SW480 (cell line): ENCODE measurements at places on chromosomes 16 and 17.

DNA sequence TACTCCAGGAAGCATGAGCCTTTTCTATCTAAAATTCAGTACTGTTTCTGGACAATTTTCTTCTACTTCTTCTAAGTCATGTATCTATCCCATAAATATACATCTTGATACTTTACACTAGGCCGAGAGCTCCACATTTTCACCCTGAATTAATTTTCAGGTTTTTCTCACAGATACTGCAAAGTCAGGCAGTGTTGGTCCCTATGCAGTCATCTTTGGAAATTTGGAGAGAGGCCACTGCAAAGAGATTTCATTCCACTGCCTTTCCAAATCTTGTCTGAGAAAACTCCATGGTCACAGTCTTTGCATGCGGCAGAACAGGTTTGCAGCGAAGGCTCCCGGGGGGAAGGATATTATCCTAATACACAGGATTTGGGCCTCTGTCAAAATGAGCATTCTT, 28.2 kb downstream of the DUSP14 start:
- no peak for DNase-seq

GRCh38 chr16:76386784-76387183, 109.6 kb downstream of the CNTNAP4 start:
- DNase-seq: no peak

DNA sequence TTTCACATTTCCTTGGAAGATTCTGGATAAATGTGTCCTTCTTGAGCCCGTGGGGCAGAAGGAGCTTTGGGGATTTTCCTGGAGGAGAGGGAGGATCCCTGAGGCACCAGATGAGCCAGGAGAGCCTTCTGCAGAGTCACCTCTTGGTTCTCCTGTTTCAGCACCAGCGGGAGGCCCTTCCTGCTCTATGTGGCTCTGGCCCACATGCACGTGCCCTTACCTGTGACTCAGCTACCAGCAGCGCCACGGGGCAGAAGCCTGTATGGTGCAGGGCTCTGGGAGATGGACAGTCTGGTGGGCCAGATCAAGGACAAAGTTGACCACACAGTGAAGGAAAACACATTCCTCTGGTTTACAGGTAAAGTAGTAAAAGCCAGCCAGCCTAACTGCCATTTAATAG, 77.1 kb downstream of the ARSG start:
- peak; percentile 78 for DNase-seq

GRCh38 chr17:21451975-21452374, 75.8 kb downstream of the KCNJ12 start:
- no peak for DNase-seq

- peak; percentile 59 for DNase-seq
These were observed 1.1 kb downstream of the GLIS2 start for GRCh38 chr16:4316864-4317531.

DNA sequence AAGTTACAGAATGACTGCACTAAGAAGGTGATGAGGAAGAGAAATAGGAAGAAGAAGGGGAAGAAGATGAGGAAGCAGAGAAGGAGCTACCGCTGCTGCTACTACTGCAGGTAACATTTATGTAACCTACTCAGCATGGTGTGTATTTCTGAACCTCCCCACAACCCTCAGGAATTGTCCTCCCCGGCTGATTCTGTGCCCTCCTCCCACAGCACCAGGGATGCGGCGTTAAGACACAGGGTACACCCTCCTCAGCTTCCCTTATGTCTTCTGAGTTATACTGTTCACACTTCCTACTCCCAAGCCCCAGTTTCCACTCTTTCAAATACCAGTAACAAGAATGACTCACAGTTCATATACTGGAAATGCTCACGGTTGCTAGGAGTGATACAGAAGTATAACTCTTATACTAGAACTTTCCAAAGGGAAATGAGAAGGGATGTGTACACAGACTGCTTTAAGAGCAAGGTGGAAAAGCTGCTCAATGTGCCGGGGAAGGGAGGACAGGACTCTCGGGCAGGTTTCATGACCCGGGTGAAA, 224.5 kb upstream of the PSMD7 start:
- DNase-seq: no peak

DNA sequence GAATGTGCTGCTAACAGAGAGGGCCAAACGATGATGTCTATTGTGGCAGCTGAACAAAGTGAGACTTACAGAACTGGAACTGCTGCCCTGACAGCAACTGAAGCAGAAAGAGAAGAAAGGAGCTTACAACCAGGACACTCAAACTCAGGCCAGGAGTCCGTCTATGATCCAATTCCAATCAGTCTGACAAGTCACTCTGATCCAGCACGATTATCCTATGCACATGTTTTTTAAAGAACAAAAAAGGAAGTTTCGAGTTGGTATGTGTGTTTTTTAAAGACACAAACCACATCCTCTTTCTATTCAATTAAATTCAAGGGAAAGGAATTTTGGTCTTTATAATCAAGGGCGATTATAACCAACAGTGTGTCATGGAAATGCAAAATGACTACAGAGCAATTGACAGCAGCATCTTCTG, 42.4 kb upstream of the MTMR4 start:
- DNase-seq: no peak

- no peak for DNase-seq
These were observed 1554.6 kb downstream of the CDH8 start for GRCh38 chr16:60481591-60481990.

DNA sequence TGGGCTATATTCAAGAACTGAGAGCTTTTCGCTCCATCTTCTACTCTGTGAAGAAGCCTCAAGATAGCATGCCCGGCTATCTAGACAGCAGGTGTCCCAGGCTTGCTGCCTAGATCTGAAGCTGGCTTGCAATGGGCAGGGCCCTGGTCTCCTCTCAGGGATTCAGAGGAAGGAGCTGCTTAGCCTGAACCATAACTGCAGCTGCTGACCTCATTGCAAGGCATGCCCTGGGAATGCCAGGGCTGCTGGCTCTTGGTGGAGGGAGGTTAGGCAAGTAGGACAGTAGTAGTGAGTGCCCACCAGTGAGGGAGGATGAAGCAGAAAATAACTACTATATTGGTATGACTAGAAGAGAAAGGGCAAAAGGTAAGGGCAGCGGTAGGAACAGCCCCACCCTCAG, 21.3 kb upstream of the SLC35B1 start:
- DNase-seq: no peak

GRCh38 chr17:32880671-32881453, 3.9 kb upstream of the MYO1D start:
- DNase-seq: no peak

GRCh38 chr16:77788181-77789084, at the start of gene VAT1L:
Gene VAT1L, plus strand, starts transcription at chr16:77788564. Its CDS starts 119 bp downstream, at chr16:77788683.
- DNase-seq: peak; percentile 8

- no peak for DNase-seq
These were observed 78.3 kb downstream of the CYLD start for GRCh38 chr16:50820225-50820624.

GRCh38 chr17:29146369-29146972, 33.7 kb downstream of the MYO18A start:
- DNase-seq: no peak

- DNase-seq: peak; percentile 72
These were observed 147.2 kb downstream of the SPECC1 start for GRCh38 chr17:20156196-20157000.

DNA sequence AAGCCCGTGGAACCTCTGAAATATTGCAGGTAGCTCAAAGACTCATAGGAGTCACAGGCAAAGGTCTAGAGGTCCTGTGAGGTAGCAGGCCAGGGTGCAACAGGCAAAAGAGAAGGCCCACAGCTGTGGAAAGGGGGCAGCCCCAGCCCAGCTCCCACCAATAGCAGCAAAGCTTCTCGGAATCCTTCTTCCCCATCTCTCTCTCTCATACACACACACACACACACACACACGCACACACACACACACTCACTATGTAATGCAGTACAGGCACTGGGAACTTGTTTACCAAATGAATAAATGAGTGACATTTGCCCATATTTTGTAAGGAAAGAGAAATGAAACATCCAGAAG, 16.8 kb upstream of the SUPT4H1 start:
- no peak for DNase-seq

- no peak for DNase-seq
These were observed 6.3 kb downstream of the SECTM1 start for GRCh38 chr17:82327289-82327688.

DNA sequence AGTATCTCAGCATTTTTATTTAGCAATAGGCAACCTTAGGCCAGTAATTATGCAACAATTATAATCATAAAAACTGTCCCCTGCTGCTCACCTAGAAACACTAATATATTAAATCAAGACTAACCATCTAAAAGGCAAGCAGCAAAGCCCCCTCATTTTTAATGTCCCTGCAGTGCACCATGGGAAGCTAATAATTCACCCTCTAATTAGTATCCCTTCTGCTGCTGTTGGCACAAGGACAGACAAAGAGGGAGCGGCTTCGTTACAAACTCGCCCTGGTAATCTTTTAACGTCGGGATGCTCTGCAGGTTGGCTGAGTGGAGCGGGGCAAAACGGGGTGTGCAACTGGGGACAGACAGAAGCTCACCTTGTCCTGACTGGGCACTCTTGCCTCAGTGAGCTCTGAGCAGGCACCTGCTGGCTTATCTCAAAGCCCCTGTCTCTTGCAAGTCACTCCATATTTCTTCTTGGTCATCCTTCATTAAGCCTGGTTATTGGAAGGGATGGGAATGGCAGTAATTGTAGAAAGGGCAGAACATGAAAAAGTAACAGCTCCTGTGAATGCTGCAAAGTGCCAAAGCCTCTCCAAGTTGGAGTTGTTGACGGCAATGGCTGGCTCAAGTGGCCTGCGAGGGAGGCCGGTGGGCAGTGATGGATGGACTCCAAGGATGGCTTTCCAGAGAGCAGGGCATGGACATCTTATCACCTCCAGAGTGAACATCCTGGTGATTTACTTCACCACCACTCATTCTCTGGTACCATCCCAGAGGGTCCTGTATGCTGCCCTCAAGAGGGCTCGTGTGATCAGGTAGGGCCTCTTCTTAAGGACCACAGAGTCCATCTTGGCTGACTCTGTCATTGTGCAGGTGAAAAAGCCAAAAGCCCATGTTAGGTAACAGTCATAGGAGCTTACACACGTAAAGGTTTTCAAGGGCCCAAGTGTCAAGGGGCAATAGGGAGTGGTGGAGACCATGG, 219.6 kb upstream of the N4BP1 start:
- no peak for DNase-seq

DNA sequence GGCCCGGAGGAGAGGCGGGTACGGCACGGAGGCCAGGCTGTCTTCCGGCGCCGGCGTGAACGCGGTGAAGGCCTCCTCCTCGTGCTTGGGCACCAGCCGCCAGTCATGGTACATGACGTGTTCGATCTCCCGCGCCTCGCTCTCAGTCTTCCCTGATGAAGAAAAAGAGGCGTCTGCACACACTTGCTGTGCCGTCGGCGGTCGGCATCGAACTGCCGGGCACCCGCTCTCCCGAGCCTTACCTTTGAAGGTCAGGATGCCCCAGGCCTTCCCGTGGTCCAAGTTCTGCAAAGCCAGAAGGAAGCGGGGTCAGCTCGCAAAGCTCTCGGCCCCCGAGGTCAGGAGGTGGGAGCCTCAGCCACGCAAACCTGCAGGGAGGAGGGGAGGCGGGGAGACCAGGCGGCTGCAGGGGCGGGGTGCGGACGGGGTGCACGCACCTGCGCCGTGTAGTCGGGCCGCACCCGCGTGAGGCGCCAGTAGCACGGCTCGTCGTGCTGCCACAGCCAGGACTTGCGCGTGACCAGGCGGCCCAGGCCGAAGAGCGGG, at the start of gene EME2:
EME2 (plus strand) TSS at position 449 of the 546 bp plus-strand sequence. CDS start 418 bp downstream, outside the sequence.
- peak; percentile 33 for DNase-seq

DNA sequence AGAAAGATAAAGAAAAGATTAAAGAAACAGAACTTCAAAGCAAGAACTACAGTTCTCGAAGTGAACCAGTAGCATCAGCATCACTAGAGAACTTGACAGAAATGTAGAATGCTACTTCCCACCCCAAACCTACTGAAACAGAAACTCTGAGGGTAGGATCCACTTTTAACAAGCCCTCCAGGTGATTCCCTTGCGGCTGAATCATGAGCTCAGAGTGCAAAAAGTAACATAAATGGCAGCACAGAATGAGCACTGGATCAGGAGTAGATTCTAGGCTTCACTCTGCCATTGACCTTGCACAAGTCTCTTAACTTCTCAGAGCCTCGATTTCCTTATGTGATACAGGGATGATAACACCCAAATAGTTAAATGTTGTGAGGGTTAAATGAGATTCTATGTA, 5.8 kb downstream of the TOM1L2 start:
- no peak for DNase-seq

DNA sequence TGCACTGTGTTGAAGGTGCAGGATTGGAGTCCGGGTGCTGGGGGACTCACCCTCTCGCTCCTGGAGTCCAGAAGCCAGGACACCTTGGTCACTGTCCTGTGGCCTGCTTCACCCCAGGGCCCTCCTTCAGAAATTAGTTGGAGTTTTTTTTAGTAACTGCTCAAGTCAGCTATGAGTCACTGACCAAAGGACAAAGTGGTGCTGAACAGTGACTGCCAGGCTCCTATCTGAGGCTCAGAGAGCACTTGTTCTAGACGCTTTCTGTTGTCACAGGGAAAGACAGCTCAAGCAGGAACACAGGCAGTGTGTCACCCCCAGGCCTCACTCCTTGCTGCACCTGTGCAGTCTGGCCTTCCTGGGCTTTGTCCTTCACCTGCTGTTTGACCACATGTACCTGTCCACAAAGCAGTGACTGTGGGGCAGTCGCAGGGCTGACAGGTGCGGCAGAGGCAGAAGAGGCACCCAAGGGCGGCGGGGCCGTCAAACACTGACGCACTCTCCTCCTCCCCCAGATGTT, 4.1 kb upstream of the FAAP100 start:
- DNase-seq: no peak

- no peak for DNase-seq
These were observed 34.5 kb upstream of the CLEC18B start for GRCh38 chr16:74455619-74456289.

DNA sequence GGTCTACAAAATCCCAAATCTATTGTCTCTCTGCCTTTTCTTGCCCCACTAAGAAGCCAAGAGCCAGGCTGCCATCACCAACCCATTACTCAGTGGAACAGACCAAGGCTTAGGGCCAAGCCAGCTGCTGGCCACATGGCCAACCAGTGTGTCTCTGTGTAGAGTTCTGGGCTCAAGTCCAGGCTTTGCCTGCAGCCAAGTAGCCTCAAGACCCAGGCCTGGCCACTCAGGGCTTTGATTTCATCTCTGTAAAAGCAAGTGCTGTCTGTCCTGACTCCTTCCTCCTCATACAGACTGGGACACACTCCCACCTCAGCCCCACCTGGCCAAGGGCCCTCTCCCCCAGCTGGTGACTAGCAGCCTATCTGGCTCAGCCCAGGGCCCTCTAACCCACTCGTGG, 14.6 kb downstream of the SREBF1 start:
- no peak for DNase-seq

DNA sequence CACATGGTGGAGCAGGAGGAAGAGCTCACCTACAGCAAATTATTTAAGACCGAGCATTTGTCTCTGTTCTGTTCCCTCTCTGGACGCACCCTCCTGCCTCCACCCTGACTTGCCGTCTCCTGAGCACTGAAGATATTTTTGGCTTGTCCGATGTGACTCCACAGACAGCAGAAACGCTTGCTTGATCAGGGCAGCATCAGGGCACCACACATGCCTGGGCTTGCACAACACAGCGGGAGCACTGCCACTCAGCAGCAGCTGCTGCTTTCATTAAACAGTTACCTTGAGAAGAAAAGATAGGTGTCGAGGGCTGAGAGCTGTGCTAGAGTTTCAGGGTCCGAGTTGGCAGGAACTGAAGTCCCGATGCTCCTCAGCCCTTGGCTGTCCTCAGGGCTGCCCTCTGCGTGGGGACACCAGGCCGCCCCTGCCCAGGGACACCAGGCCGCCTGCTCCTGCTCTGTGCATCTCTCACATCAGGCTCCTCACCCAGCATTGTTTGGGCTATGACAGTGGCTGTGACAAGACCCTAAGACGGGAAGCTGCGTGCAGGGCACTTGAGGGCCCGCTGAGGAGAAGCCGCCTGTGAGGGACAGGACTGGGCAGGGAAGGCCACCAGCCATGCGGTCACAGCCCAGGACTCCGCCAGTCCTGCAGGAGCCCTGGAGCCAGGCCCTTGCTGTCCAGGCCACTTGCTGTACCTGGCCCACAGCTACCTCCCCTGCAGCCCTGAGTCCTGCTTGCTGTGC, 21.3 kb upstream of the CDH15 start:
- DNase-seq: no peak
